ENCODE measurements at places on chromosomes 6 and 20.

DNA sequence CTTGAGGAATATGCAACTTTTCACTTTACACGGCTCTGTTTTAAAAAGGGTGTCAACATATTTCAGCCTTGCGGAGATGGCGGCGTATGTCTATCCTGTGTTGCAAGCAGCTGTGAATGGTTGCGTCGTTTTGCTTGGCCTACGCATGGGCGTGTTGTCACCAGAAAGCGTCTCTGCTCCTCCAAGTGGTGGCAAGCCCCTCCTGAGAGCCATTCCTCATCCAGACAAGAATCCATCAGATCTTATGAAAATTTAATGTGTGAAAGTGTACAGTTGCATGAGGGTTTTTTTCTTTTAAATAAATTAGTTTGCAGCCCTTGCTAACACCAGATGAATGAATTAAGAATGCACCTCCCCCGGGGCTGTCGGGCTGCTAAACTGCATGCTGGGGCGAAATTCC lies 114.4 kb downstream of the PHACTR3 start:
- DNase-seq: no peak

DNA sequence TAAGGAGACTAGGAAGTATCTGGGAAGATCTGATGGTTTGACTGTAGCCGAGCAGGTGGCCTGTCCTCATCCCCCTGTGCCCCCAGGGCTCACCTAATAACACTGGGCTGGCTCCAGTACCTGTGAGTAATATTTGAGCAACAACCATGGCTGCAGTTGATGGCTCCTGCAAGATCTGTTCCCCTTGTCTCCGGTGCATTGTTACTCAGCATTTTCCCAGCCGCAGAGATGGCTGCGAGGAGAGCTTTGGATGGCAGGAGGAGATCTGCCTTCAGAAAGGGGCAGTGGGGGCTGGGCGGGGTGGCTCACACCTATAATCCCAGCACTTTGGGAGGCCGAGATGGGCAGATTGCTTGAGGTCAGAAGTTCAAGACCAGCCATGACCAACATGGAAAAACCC lies 39.3 kb downstream of the PTK7 start:
- DNase-seq: no peak

DNA sequence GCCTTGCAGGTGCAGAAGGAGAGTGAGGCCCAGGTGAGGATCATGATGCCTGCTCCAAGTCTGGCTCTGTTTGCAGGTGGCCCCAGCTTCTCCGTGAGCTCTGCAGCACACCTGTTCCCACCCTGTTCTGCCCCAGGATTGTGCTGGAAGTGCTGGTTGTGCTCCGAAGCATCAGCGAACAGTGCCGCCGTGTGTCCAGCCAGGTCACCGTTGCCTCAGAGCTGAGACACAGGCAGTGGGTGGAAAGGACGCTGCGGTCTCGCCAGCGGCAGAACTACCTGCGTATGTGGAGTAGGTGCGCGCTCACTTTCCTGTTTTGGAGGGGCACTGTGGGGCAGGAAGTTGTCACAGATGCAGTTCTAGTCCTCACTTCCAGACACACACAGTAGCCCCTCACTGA lies 25.0 kb downstream of the ERMARD start:
- no peak for DNase-seq

DNA sequence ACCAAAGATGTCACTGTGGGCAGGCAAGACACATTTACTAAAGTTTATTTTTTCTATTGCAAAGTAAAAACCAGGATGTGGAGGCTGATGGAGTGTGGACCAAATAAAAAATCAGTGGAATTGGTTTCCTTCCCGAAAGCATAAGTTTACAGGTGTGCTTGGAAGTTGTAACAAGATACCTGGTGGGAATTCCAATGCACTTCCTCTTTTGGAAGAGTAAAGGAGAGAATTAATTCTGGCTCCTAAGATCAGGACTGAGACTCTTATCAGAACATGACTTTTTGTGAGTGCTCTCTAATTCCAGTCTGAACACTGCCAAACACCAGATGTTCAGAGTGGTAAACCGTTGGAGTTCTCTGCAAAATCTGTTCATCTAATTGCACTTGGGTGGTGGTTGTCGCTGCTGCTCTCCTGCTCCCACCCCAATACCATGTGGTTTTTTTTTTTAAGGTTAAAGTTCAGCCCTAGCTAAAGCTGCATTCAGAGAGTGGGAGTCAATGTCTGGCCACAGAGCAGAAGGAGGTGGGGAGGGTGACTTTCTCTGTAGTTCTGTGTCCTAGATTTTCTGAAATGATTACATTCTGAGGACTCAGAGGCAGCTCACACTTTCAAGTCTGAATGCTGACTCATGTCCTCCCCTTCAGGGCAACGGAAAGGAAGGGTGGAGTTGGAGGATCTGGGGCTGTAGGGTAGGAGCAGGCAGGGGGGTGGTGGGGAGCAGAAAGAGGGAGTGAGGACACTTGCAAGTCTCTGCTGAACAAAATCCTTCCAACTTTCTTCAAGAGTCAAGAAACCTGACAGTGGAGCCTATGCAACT lies 275.8 kb upstream of the PRDM1 start:
- no peak for DNase-seq

DNA sequence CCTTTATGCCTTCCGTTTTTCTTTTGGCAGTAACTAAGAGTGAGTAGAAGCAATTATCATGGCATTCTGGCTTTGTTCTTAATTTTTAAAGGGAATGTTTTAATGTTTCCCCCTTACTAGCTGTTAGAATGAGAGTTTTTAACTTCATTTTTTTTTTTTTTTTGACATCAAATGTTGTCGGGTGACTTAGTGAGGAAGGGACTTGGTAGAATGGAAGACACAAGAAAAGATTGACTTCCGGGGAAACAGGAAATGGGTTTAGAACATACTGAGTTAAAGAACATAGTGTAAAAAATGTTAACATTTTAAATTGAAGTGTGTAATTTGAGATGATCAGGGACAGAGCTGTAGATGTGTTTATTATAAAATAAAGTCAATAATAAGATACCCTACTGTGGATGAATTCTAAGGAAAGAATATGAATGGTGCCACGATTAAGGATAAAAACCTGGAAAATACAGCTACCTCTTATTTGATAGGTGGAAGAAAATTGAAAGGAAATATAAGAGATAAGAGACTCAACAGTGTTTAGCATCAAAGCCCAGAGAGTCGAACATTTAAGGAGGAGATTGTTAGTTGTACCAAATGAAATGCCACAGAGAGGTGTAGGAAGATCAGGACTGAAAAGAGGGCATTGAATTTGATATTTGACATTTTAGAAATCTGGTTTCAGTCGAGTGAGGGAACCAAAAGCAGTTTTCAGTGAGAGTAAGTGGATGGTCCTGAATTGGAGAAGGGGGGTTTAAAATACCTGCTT lies 9.4 kb downstream of the HSF2 start:
- no peak for DNase-seq

DNA sequence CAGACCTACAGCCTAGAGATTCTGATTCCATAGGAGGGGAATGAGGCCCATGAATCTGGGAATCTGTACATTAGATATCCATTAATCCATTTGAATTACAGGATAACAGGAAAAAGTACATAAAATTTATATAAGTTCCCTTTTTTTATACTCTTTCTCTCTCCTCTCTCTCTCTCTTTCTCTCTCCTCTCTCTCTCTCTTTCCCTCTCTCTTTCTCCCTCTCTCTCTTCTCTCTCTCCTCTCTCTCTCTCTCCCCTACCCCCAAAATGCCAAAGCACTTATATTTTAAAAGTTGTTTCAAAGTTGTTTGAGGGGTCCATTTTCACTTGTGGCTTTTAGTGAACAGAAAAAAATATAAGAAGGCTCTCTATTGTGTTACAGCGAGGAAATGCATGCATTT lies 15.1 kb downstream of the TSHZ2 start:
- no peak for DNase-seq

GRCh38 chr20:23437126-23437899 lies 2.2 kb upstream of the CSTL1 start:
- no peak for DNase-seq

- DNase-seq: peak; percentile 48
Observed at GRCh38 chr20:58604128-58604881, 46.8 kb upstream of the STX16 start.

- no peak for DNase-seq
Observed at GRCh38 chr6:63538550-63538949, 33.7 kb upstream of the LOC128125822 start.

- no peak for DNase-seq
Observed at GRCh38 chr20:49924247-49924646, 8.9 kb upstream of the SPATA2 start.

DNA sequence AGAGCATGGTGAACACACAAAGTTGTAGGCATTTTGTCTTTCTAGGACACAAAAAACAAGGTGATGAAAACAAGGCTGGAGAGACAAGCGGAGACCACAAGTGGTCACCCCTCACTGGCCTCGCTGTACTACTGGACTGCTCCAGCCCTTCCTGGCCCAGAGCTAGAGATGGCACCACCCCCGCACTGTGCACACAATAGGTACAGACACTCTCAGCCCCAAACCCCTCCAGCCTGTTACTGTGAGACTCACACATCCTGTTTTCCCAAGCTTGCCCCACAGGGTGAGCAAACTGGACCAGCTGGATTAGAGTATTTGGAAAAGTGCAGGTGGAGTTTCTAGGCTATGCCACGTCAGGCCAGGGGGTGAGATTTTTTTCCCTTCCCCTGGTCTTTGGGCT lies 8.4 kb upstream of the ZSWIM1 start:
- DNase-seq: no peak

- no peak for DNase-seq
Observed at GRCh38 chr20:6613280-6613861, 154.1 kb upstream of the BMP2 start.

GRCh38 chr6:34346175-34347119 lies 46.0 kb downstream of the NUDT3 start:
- no peak for DNase-seq

DNA sequence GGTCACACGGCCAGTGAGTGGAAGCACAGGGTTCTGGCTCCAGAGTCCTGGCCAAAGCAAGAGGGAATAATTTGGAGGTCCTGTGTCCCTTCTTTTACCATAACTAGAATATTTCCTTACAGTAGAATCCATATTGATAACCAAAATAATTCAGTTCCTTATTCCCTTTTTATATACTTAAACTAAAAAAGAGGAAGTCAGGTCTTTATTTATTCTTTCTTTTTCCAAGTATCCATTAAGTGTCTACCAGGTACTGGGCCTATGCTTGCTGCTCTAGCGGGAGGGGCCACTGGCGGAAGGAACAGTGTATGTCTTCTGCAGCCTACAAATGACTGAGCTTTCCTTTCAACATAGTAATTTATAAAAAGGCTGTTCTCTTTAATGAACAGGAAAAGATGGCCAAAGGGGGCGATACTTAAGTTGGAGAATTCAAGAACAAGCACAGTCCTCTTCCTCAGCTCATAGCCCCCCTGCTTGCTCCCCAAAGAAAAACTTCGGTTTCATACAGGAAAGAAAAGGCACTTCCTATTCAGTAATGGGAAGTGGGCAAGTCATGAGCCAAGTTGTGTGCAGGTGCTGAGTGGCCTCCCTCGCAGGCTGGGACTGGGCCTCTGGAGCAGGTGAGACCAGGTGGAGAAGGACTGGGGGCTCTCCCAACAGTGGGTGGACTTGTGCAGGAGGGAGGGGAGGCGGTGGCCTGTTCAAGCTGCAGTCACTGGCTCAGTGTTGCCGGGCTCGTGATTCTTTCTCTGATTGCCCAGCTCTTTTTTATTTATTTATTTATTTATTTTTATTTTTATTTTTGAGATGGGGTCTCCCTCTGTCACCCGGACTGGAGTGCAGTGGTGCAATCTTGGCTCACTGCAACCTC lies 110.9 kb downstream of the ARMC2 start:
- DNase-seq: no peak

DNA sequence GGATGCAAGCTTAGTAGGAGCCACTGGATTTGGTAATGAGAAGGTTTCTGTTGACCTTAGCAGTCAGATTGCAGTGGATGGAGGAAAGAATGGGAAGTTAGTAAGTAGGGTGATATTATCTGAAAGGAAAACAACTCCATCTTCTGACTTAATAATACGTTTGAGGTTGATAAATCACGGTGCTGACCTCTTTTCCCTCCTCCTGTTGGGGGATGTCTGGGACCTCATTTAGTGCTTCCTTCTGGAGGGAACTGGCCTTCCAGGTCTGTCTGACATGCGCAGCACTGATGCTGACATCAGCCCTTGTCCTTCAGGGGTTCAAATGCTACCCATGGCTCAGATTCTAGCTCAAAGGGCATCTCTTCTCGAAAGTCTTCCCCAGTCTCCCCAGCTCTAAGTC lies 48.2 kb upstream of the AKAP12 start:
- DNase-seq: no peak

DNA sequence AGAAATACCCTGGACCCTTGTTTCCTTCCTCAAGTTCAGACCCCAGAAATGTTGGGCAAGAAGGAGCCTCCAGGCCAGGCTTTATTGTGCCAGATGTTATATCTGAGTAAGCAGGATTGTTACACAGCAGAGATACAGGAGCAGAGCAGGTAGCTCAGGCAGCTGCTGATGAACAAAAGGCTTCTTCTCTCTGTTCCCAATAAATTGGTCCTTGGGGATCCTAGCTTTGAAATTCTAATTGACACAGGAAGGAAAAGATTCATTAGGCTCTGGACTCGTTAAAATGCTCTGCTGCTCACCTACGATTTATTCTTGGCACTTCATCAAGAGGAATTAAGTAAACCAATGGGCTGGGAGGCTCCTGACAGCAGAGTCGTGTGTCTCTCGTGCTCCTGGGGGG lies 54.2 kb downstream of the RALY start:
- no peak for DNase-seq

- DNase-seq: no peak
Observed at GRCh38 chr6:51479296-51479695, 608.1 kb downstream of the PKHD1 start.

- peak; percentile 36 for DNase-seq
Observed at GRCh38 chr20:36277546-36277945, 28.6 kb upstream of the DLGAP4 start.

All from mesothelial cell of epicardium (in vitro differentiated cells).